ENCODE measurements at places on chromosomes 4 and X. TPM values are rescaled to one million over a fixed set of nuclear protein-coding genes. Genes with fewer than 3 reads are reported as not detected.

CSN1S1 gene
- total RNA-seq = not detected

POU3F4 gene
- total RNA-seq = 0.55 TPM

HSFX3 gene
- total RNA-seq = not detected

ZXDA gene
- 4.7 TPM for total RNA-seq

CXorf51B gene
- not detected for total RNA-seq

DCAF8L1 gene
- total RNA-seq = not detected

FGFBP2 gene
- not detected for total RNA-seq

STAP1 gene
- not detected for total RNA-seq

XAGE3 gene
- total RNA-seq = not detected

GAGE12H gene
- total RNA-seq = not detected

MAGEA12 gene
- total RNA-seq = not detected

NR3C2 gene
- total RNA-seq = 2.5 TPM

FAAH2 gene
- 5.3 TPM for total RNA-seq

FAM9B gene
- total RNA-seq = not detected

MTTP gene
- total RNA-seq = 0.07 TPM

GRPR gene
- total RNA-seq = not detected

DLG3 gene
- total RNA-seq = 35.5 TPM

Data from kidney epithelial cell (primary cell).